ENCODE measurements at places on chromosomes 2 and 18. TPM values are rescaled to one million over a fixed set of nuclear protein-coding genes. Genes with fewer than 3 reads are reported as not detected.

Gene FIGN
- total RNA-seq = 10.2 TPM

Gene C2orf72
- total RNA-seq = 0.12 TPM

DNA sequence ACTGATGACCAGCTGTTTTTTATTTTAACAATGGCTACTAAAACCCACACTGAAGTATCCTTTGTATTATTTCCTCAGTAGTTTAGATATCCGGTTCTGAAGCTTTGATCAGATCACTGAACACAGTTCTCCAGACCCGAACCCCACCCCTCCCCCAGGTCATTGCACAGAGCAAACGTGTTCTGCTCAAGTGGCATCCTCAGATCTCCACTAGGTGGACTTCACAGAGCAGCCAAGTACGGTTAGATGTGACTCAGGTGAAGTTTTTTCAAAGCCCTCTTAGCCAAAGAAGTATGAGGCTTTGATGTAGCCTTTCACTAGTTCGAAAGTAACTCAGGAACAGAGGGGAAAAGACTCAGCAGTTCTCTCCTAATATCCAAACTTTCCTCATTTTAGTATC lies 142.7 kb upstream of the NRP2 start:
- peaks cover 1% of the 10 kb centered on the region for H3K4me1 ChIP-seq
- H3K4me3 ChIP-seq = no peak overlapping the region
- H3K27me3 ChIP-seq = no peaks in the 10 kb centered on the region
- H3K27ac ChIP-seq = no peak overlapping the region
- DNase-seq = no peak

DNA sequence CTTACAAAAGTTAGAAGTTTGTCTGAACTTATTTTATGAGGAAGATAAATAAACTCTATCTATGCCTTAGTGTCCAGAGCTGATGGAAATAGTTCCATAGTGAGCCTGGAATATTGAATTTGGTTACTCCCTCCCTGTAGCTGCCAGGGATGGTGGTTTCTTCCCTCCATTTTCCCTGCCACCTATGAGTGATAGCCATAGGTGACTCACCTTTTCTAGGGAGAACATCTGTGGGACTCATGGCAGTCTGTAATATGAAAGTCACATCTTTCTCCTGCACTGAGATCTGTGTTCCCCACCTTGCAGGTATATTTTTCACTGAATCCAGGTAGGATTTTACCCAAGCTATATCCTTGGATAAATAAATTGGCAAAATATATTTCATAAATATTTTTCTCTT lies 148.8 kb downstream of the TPGS2 start:
- DNase-seq = no peak
- H3K27me3 ChIP-seq = no peaks in the 10 kb centered on the region
- no peaks in the 10 kb centered on the region for H3K4me1 ChIP-seq
- H3K27ac ChIP-seq = no peak overlapping the region
- no peaks in the 10 kb centered on the region for H3K36me3 ChIP-seq

- H3K27me3 ChIP-seq = no peaks in the 10 kb centered on the region
- no peaks in the 10 kb centered on the region for H3K36me3 ChIP-seq
- H3K4me1 ChIP-seq = no peaks in the 10 kb centered on the region
- H3K4me3 ChIP-seq = no peak overlapping the region
- no peak for DNase-seq
Measured at GRCh38 chr2:116718451-116718850, 1096.0 kb upstream of the DDX18 start.

GRCh38 chr18:38575648-38576047 lies 1010.0 kb upstream of the CELF4 start:
- H3K4me1 ChIP-seq = no peaks in the 10 kb centered on the region
- no peak for DNase-seq
- H3K27me3 ChIP-seq = no peaks in the 10 kb centered on the region
- no peak overlapping the region for H3K4me3 ChIP-seq

All from ovary (tissue), 10 donors.